ENCODE measurements at places on chromosomes 4 and X. TPM values are rescaled to one million over a fixed set of nuclear protein-coding genes. Genes with fewer than 3 reads are reported as not detected.

Gene H2BW1
- total RNA-seq: not detected

Gene SUV39H1
- 10.5 TPM for total RNA-seq

Gene DUX4
- not detected for total RNA-seq

Gene RAP2C
- 16.1 TPM for total RNA-seq

Gene CT45A1
- total RNA-seq: not detected

All from regular cardiac myocyte (primary cell).